ENCODE measurements at places on chromosomes 4 and X. TPM values are rescaled to one million over a fixed set of nuclear protein-coding genes. Genes with fewer than 3 reads are reported as not detected.

- DNase-seq = no peak
Measured at GRCh38 chrX:53247928-53248327, 22.9 kb upstream of the KDM5C start.

Gene SOX3
- not detected for polyA plus RNA-seq

Gene ADAMTS3
- 2.2 TPM for polyA plus RNA-seq

Gene SH3D19
- polyA plus RNA-seq = 68.5 TPM

- DNase-seq = no peak
Measured at GRCh38 chr4:43224559-43224958, 332.0 kb downstream of the GRXCR1 start.

DNA sequence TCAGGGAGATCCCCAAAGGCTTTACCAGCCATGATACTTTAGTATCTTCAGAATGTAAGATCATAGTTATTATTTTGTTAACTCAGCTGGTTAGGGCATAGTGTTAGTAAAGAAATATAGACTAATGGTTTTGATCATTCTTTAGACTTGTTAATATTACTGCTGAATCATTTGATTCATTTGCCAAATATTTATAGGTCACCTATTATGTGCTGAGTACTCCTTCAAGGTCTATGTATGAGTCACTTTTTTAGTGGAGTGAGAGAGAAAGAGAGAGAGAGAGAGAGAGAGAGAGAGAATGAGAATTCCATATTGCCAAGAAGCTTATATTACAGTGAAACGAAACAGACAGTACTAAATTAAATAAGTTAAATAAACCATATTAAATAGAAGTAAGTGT lies 110.3 kb downstream of the UBE2NL start:
- no peak for DNase-seq

Gene TFE3
- 33.5 TPM for polyA plus RNA-seq

Gene CXorf66
- polyA plus RNA-seq = not detected

Gene LRIT3
- 0.31 TPM for polyA plus RNA-seq

Gene TMPRSS11D
- 0.06 TPM for polyA plus RNA-seq

- DNase-seq = no peak
Measured at GRCh38 chr4:19925516-19925915, 326.2 kb upstream of the SLIT2 start.

Gene CD99L2
- 21.7 TPM for polyA plus RNA-seq

Gene NXF2B
- polyA plus RNA-seq = 0.36 TPM

DNA sequence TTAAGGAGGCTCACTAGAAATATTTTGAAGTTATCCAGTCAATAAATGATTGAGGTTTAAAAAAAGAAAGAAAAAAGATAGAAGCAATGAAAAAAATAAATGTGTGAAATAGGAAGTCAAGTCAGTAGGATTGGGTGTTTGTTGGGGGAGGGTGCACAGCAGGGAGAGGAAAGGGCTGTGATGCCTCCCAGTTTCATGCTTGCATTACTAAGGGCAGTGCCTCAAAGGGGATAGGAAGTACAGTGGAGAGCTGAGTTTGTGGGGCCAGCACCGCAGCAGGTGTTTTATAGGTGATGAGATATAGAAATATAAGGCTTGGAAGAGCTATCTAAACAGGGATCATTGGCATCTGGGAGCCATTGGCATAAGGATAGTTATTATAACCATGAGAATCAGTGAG lies 919.2 kb downstream of the STIM2 start:
- DNase-seq = no peak

Gene COQ2
- 14.7 TPM for polyA plus RNA-seq

Gene ASB5
- polyA plus RNA-seq = 0.22 TPM

- DNase-seq = no peak
Measured at GRCh38 chr4:4712800-4713528, 146.5 kb upstream of the MSX1 start.

DNA sequence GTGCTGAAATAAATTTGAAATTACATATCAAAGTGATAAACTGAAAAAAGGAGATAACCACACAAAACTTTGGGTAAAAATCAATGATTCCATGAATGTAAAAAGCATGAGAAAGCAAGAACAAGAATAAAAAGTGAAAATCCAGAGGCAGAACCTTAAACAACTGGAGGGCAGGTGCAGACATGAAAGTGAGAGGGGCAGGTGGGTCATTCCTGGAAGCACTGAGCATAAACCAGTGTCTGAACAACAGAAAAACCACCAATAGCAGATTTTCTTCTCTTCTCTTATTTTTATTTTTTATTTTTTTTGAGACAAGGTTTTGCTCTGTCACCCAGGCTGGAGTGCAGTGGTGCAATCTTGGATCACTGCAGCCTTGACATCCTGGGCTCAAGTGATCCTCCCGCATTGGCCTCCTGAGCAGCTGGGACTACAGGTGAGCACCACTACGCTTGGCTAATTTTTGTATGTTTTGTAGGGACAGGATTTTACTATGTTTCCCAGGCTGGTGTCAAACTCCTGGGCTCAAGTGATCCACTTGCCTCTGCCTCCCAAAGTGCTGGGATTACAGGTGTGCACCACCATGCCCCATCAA lies 46.8 kb upstream of the GPR78 start:
- DNase-seq = no peak

GRCh38 chrX:119935215-119935874 lies 8.2 kb downstream of the NKAP start:
- DNase-seq = peak; percentile 15

DNA sequence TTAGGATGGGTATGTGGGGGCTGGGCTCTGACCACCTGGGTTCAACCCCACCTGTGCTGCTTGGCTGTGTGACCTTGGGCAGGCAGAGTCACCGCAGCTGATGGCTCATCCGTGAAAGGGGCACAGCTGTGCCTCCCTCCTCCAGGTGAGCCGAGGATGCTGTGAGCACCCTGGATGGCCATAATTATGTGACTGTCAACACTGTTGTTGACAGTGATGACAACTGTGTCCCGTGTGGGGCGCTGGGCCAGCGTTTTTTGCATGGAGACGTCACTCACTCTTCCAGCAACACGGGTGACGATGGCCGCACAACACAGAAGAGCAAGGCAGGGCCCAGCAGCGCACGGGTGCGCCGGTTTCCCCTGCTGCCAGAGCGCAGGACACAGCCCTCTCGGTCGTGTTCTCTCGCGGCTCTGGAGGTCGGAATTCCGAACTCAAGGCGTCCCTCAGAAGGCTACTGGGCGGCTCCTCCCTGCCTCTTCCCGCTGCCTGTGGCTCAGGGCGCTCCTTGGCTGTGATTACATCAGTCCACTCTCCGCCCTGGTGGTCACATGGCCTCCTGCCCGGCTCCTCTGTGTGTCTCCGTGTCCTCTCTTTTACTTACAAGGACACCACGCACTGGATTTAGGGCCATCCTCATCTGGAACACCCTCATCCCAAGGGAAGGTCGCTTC lies 1.3 kb downstream of the SH3TC1 start:
- DNase-seq = peak; percentile 86

DNA sequence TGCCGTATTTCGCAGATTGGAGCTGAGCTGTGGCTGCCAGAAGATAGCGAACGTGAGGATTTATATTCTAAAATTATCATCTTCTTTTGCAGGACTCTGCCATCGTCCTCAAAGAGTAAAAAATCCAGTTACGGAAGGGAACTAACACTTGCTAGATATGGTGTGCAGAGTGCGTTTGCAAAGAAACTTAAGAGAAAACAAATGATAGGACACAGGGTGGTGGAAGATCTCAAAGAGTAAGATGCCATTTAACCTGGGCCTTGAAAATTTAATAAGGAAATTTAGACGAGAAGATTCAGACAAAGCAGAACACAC lies 566 bp downstream of the LARP7 start:
- DNase-seq = no peak

DNA sequence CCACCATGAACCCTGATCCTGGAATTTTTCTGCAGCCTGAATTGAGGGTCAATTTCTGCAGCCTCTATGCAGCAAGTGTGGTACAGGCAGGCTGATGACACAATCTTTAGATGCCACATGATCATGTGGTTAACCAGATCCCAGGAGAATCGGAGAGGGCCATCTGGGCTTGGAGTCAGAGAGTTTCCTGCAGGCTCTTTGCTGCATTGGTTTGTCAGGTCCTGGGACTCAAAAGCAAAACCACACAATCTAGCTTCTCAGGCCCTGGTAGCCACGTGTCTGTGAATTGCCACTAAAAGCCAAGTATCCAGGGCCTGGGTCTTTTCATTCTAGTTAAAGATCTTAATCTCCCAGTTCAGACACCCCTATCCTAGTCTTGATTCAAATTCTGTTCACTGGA lies 464.5 kb downstream of the BCOR start:
- no peak for DNase-seq

DNA sequence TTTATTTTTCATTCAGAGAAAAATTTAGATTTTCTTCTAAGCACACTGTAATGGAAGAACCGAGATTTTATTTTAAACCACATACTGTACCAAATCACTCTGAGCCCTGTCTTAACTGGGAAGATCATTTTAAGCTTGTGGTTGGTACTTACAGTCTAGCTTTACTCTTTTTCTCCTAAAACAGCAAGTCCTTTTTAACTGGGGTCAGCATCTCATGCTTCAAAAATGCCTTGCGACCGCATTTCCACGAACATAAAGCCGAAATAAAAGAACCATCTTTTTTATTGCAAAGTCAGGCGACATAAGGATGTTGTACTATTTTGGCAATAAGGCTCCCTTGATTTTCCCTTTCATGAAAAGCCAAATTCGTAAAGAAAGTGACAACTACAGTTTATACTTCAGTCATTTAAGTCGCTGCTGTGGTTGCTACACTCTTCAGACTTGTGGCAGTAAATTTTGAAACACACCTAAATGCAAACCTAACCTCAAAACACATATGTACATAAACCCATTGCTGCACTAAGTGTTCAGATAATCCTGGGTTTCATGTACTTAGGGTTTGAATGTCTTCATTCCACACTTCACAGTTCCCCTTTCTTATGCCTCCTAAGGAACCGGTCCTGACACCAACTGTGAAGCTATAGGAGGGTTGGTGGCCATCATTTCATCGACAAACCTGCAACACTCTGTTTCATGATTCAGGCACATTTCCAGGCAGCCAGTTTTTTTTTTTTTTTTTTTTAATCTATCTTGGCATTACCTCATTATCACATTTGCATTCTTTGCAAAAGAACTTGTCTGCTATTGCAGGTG lies 3.0 kb downstream of the STOX2 start:
- no peak for DNase-seq

Gene BCORL1
- 18.2 TPM for polyA plus RNA-seq

GRCh38 chrX:101164766-101165590 lies 54.6 kb upstream of the DRP2 start:
- no peak for DNase-seq

Gene SAP30
- 9.5 TPM for polyA plus RNA-seq

- DNase-seq = no peak
Measured at GRCh38 chr4:1075225-1075624, 38.1 kb downstream of the RNF212 start.

Gene GAGE13
- not detected for polyA plus RNA-seq

DNA sequence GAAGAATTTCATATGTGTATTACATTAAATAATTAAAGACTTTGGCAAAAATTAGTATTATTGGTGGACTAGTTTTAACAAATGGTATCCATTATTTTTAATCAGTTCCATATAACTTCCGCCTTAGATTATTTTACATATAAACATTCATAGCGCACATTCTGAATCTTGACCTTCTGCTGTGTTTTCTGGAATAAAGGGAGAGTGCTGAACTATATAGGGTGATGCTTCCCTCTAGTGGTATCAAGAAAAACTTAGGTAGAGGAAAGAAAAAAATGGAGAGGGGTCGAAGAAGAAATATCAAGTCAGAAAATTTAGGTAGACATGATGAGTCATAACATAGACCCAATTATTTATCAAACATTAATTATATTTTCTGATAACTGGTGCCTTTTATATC lies 155.6 kb upstream of the PACRGL start:
- DNase-seq = peak; percentile 38

Gene ADGRG4
- 7.9 TPM for polyA plus RNA-seq
